ENCODE measurements at places on chromosomes 1 and 21.
A peak's percentile ranks its signal among the peaks of the same experiment; 100 is the strongest.

DNA sequence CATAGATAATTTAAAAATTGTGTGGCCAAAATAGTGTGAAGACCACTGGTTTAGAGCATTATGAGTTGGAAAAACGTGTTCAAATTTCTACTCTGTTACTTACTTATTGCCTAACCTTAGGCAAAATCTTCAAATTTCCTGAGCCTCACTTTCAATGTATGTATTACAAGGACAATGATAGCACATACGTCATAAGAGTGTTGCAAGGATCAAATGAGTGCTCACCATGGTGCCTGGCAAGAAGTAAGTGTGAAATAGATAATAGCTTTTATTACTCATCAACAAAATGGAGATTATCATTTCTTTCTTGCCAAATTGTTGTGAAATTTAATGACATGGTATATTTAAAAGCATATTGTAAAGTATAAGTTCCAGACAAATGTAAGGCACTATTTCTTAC, 57.2 kb downstream of the FH start:
- peak; percentile 64 for DNase-seq

GRCh38 chr1:203995228-203995627, 77.7 kb upstream of the SOX13 start:
- DNase-seq: peak; percentile 13

- DNase-seq: no peak
Observed at GRCh38 chr21:29238053-29238966, 60.4 kb upstream of the BACH1 start.

- no peak for DNase-seq
Observed at GRCh38 chr1:157134442-157134841, 3.8 kb downstream of the ETV3 start.

DNA sequence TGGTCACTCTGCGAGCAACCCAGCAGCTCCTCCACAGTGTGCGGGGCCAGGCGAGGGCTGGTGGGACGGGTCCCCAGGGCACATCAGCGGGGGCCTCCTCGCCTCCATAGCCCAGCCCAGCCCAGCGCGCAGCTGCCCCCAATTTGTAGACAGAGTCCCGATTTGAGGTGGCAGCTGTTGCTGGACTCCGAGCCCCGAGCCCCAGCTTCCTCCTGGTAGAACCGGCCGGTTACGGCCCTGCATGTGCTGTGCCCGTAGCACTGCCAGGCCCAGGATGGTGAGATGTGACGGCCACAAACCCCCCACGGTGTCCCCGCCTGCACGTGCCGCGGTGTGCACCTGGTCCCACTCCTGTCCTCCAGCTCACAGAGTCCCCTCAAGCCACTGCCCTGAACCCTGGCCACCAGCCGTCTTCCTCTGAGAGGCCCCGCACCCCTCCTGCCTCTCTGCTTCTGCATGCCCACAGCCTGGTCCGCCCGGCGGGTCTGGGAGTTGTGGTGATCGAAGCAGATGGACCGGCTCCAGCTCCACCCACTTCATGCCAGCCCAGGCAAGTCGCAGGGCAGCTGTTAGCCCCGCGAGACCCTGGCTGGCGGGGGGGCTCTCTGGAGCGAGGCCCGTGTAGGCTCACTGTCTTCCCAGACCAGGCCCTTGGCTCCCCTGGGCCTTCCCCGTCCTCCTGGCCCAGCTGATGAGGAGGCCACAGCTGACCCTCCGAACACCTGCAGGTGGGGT, 55.5 kb downstream of the MORN1 start:
- DNase-seq: no peak

GRCh38 chr21:44297525-44298290, 2.1 kb upstream of the PFKL start:
- peak; percentile 87 for DNase-seq

- DNase-seq: no peak
Observed at GRCh38 chr21:33296156-33296555, 28.6 kb upstream of the IFNAR1 start.

DNA sequence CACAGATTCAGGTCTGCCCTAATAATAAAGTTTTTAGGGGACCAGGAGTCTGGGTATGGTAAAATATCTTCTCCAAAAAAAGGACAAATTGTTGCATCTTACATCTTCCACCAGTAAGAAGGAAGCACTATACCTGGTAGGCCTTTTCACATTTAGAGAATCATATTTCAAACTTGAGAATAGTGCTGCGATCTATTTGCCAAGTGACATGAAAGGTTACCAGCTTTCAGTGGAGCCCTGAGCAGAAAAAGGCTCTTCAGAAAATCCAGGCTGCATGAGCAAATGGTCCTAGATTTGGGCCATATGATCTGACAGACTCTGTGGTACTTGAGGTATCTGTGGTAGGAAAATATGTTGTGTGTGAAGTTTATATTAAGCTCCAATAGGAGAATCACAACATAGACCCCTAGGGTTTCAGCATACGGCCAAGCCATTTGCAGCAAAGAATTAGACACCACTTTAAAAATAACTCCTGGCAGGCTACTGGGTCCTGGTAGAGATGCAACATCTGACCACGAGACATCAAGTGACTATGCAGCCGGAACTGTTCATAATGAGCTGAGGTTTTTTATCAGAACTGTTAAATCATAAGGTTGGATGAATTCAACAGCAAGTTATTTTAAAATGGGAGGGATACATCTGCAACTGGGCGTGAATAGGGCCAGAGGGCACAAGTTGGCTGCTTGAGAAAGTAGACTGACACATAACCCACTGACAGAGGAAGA, 38.6 kb upstream of the CCDC190 start:
- peak; percentile 17 for DNase-seq
